ENCODE measurements at places on chromosomes 2 and 18. TPM values are rescaled to one million over a fixed set of nuclear protein-coding genes. Genes with fewer than 3 reads are reported as not detected.

Gene DNAH7
- total RNA-seq = not detected

Gene FAP
- not detected for total RNA-seq

Gene PLEK
- 10.7 TPM for total RNA-seq

Gene NRP2
- 1.1 TPM for total RNA-seq

Gene UGT1A10
- not detected for total RNA-seq

Gene PGAP1
- total RNA-seq = 7.4 TPM

Gene WNT10A
- total RNA-seq = 12.4 TPM

Gene MAB21L4
- total RNA-seq = not detected

Gene GALNT14
- 0.32 TPM for total RNA-seq
